Stimulated activated CD8-positive, alpha-beta memory T cell treated with anti-CD3 and anti-CD28 coated beads, Interleukin-7, amount 100 ng/mL, for 48 hours (primary cell): ENCODE measurements at places on chromosomes 13 and 19.

GRCh38 chr19:50315773-50316448 lies 13.3 kb downstream of the KCNC3 start:
- DNase-seq: no peak

- DNase-seq: no peak
Measured at GRCh38 chr13:112726016-112726767, 36.4 kb downstream of the ATP11A start.

- no peak for DNase-seq
Measured at GRCh38 chr13:72221276-72221962, 354.4 kb upstream of the DACH1 start.

DNA sequence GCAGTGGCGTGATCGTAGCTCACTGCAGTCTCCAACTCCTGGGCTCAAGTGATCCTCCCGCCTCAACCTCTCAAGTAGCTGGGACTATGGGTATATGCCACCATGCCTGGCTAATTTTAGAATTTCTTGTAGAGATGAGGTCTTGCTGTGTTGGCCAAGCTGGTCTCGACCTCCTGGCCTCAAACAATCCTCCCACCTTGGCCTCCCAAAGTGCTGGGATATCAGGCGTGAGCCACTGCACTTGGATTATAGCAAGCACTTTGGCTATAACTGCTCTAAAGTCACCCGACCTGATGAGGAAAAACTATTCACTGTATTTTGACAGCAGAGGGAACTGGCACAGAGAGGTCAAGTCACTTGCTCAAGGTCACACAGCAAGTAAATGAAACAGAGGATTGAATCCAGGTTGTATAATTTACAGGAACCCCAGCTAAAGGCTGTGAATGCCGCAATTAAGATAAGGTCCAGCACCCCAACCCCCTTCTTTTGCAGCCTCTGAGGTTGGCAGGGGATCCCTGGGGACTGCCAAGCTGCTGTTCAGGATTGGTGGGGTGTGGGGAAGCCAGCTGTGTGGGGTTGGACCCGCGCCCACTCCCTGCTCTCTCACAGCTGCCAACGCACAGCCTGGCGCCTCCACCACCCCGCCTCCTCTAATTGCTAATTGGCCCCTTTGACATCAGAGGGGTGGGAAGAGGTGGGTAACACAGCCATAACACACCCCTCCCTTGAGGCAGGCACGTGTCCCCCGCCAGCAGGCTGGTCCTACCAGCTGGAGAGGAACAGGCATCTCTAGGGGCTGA lies 6.0 kb downstream of the TMIGD2 start:
- no peak for DNase-seq

DNA sequence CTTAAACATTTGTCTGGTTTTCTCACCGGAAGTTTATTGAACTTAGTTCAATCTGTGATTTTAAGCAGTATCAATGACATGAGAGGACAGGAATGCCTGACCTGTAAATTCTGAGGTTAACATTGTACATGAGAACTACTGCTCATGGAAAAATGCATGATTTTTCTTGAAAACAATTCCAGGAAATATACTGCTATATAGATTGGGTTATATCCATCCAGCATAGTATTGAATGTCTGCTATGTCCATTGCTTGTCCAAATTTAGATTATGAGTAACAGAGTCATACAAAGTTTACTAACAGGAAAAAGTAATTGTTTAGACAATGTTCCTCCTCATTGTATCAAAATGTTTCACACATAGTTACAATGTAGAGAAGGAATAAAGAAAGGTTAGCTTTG lies 606.8 kb downstream of the DACH1 start:
- no peak for DNase-seq

GRCh38 chr13:33827139-33827538 lies 9.2 kb downstream of the RFC3 start:
- no peak for DNase-seq

- peak; percentile 80 for DNase-seq
Measured at GRCh38 chr19:42423462-42424344, 3.5 kb downstream of the LIPE start.

DNA sequence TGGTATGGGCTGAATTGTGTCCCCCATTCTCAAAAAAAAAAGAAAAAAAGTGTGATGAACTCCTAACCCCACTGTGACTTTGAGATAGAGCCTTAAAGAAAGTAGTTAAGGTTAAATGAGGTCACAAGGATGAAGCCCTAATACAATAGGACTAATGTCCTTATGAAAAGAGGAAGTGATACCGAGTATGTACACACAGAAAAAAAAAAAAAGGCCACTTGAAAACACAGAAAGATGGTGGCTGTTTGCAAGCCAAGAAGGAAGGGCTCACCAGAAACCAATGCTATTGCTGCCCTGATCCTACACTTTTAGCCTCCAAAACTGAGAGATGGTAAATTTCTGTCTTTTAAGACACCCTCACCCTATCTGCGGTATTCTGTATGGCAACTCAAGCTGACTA lies 955.6 kb downstream of the PCDH17 start:
- DNase-seq: no peak
